ENCODE measurements at places on chromosomes 12 and 14.

- no peak overlapping the region for H3K4me3 ChIP-seq
- H3K4me1 ChIP-seq: no peaks in the 10 kb centered on the region
- no peak for DNase-seq
- no peak overlapping the region for H3K27ac ChIP-seq
- H3K27me3 ChIP-seq: no peaks in the 10 kb centered on the region
Observed at GRCh38 chr12:87870061-87870460, 159.1 kb downstream of the C12orf50 start.

DNA sequence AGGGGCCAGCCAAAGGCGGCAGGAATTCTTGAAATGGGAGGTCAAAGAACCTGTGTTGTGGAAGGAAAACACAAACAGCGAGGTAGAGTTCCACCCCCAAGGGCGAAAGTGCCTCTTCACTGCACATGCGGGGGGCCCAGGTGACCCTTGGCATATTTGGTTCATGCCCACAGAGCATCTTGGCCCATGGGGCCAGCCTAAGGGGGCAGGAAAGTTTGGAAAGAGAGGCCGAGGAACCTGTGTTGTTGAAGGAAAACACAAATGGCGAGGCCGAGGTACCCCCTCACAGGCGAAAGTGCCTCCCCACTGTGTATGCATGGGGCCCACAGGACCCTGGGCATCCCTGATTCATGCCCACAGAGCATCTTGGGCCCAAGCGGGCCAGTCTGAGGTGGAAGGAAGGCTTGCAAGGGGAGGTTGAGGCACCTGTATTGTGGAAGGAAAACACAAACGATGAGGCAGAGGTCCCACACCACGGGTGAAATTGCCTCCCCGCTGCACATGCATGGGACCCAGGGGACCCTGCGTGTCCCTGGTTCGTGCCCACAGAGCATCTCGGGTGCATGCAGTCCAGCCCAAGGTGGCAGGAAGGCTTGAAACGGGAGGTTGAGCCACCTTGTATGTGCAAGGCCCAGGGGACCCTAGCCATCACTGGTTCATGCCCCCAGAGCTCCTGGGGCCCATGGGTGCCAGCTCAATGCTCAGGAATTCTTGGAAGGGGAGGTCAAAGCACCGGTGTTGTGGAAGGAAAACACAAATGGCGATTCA is 384.1 kb downstream of the ALG10 start:
- no peak overlapping the region for H3K27ac ChIP-seq
- no peak overlapping the region for H3K4me3 ChIP-seq
- H3K27me3 ChIP-seq: no peaks in the 10 kb centered on the region
- H3K4me1 ChIP-seq: no peaks in the 10 kb centered on the region
- H3K36me3 ChIP-seq: peaks cover 2% of the 10 kb centered on the region
- no peak for DNase-seq

GRCh38 chr12:8946733-8947132 is 2.7 kb downstream of the M6PR start:
- peaks cover 12% of the 10 kb centered on the region for H3K36me3 ChIP-seq
- peak overlapping the region; percentile 41 for H3K27ac ChIP-seq
- no peaks in the 10 kb centered on the region for H3K27me3 ChIP-seq
- peaks cover 24% of the 10 kb centered on the region for H3K4me1 ChIP-seq
- no peak overlapping the region for H3K4me3 ChIP-seq
- DNase-seq: no peak

GRCh38 chr12:726281-727140 is 25.9 kb upstream of the WNK1 start:
- H3K36me3 ChIP-seq: peaks cover 1% of the 10 kb centered on the region
- H3K27me3 ChIP-seq: no peaks in the 10 kb centered on the region
- peak overlapping the region; percentile 5 for H3K27ac ChIP-seq
- no peak for DNase-seq
- peaks cover 16% of the 10 kb centered on the region for H3K4me1 ChIP-seq

DNA sequence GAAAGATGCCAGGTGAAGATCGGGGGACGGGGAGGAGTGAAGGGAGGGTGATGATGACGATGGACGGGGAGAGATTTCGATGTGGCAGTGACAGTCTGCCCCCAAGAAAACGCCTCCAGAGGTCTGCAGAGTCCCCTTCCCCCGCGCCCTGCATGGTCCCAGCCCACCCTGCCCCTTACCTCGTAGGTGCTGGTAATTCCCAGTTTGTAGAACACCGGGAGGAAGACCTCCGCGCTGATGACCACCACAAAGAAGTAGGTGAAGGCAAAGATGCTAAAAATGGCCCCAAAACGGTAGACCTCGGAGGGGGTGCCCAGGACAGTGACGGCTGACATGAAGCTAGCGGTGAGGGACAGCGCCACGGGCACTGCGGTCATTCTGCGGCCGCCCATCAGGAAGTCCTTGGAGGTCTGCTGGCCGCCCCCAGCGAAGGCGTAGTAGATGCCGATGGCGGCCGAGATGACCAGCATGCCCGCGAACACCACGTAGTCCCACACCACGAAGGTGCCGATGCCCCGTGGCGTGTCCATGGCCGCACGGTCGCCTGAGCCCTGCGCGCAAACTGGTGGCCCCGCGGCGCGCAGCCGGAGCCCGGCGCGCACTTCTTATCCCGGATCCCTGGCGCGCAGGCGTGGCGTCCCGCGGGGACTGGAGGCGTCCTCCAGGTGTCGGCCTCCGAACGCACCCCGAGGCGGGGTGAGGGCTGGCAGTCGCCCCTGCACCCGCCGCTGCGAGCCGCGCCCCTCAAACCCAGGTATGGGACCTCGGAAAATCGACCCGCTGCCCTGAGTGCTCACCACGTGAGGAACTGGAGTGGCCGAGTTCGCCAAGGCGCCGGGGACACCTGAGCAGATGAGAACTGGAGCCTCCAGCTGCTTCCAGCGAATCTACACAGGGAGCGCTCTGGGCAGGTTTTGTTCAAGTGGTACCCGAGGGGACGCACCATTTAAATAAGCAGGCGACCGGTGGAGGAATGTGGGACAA is at the start of gene SLC5A8:
Gene SLC5A8, minus strand, starts transcription at position 920 of the 984 bp plus-strand sequence. Its CDS starts 390 bp downstream, at position 530.
- DNase-seq: no peak
- no peaks in the 10 kb centered on the region for H3K4me1 ChIP-seq
- H3K36me3 ChIP-seq: no peaks in the 10 kb centered on the region
- peaks cover 8% of the 10 kb centered on the region for H3K27me3 ChIP-seq

All from memory B cell (primary cell).